ENCODE measurements at places on chromosomes 2 and 18.

GRCh38 chr2:174389542-174389941 is 6.0 kb upstream of the SCRN3 start:
- no peak overlapping the region for H3K27ac ChIP-seq
- DNase-seq = no peak
- no peaks in the 10 kb centered on the region for H3K27me3 ChIP-seq

DNA sequence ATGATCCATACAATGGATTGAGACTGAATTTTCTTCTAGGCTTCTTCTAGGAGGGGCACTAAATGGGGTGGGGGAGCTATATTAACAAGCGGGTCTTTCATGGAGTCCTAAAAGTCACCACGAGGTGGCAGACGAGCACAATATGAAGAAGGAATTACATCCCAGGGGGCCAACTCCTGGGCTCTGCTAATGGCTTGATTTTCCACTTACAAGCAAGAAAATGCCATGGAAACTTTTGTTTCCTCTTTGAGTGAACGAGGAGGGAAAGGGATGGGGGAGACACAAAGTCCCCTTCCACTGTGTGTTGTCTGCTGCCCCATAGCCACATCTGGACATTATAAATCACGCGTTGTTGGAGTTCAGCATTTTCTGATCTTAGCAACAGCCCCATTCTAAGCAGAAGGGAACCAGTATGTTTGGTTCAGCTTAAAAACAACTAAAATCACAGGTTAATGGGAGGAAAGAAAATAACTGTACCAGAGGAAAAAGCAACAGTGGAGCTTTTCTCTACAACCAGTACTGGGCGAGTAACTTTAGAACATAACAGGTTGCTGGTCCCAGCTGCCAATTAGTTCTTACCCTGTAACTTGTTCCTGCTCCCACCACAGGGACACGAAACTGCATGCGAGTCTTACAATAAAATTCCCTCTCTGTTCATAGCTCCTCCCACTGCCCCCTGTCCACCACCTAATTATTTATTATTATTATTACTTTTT is 285.0 kb upstream of the PARD3B start:
- no peak overlapping the region for H3K4me3 ChIP-seq
- H3K27me3 ChIP-seq = no peaks in the 10 kb centered on the region
- no peak overlapping the region for H3K27ac ChIP-seq
- no peaks in the 10 kb centered on the region for H3K4me1 ChIP-seq

DNA sequence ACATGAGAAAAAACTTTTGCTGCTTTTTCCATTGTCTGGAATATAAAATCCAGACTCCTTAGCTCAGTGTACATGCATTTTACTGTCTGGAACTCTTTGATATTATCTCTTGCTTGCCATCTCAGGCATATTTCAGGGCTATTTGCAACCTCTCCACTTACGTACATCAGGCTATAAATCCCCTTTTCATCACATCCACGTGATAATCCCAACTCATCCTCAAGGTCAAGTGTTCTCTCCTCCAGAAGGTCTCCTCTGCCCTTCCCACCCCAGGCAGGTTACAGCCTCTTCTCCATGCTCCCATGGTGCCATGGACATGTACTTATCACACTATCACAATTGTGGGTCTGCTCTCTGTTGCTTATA is 202.5 kb upstream of the RBMS1 start:
- no peaks in the 10 kb centered on the region for H3K27me3 ChIP-seq
- DNase-seq = no peak
- H3K36me3 ChIP-seq = no peaks in the 10 kb centered on the region

DNA sequence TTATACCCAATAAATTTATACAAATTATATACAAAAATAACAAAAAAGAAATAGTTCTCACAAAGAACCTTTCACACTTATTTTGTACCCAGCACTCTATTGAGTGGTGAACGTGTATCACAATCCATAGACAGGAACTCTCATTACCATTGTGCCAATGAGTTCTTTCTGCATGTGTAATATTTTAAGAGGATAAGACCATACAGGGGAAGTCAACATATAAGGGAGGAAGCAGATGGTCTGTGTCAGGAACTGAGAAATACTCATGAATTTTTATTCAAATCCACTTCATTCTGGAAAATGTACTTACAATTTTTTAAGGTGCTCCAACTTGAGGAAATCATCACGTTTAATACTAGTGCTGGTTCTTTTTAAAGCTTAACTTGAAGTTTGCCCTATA is 27.1 kb upstream of the ELOA2 start:
- H3K4me3 ChIP-seq = no peak overlapping the region
- no peak for DNase-seq
- H3K27ac ChIP-seq = no peak overlapping the region
- no peaks in the 10 kb centered on the region for H3K36me3 ChIP-seq

DNA sequence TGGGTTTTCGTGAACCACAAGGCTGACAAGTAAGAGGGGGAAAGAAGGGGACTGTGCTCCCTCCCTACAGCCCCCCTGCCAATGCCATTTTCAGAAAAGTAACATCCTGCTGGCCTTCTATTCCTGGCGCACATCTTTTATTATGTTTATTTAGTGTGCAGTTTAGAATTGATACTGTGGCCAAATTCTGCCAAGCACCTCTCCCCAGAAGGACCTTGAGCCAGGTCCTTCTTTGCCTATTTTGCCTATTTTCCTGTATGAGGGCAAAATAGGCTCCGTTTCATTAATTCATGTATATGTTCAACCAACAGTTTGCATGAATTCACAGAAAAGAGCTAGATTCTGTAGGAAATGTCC is 136.0 kb downstream of the MYO3B start:
- DNase-seq = no peak
- no peak overlapping the region for H3K27ac ChIP-seq
- no peaks in the 10 kb centered on the region for H3K4me1 ChIP-seq
- H3K36me3 ChIP-seq = no peaks in the 10 kb centered on the region

DNA sequence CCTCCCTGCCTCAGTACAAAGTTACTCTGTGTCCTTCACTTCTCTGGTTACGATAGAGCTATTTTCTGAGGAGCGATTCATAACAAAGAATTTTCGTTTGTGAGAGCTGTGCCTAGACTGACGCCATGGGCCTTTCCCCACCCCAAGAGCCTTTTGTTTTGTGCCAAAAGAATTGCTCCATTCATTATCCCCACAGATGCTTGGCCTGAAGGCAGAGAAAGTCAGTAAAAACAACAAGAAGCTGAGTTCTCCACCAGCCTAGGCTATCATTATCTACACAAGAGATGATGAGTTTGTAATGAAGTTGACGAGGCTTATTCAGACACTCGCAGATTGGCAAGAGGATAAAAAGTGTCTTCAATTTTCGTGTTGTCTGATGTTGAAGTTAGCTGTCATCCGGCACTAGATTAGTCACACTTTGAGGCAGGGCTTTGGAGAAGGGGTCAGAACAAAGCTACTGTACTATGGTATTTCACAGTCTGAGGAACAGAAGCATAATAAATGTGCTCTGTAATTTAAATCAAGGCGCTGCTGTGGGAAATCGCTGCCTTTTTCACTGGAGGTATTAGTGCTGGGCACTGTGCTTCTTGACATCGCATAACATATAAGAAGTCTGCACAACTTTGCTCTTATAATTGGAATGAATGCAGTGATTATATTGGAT is 278.4 kb upstream of the FIGN start:
- no peak overlapping the region for H3K4me3 ChIP-seq
- no peaks in the 10 kb centered on the region for H3K36me3 ChIP-seq
- H3K27me3 ChIP-seq = no peaks in the 10 kb centered on the region
- no peak overlapping the region for H3K27ac ChIP-seq

GRCh38 chr2:109018452-109018851 is 29.4 kb upstream of the EDAR start:
- H3K4me1 ChIP-seq = no peaks in the 10 kb centered on the region
- no peaks in the 10 kb centered on the region for H3K36me3 ChIP-seq
- no peak for DNase-seq

DNA sequence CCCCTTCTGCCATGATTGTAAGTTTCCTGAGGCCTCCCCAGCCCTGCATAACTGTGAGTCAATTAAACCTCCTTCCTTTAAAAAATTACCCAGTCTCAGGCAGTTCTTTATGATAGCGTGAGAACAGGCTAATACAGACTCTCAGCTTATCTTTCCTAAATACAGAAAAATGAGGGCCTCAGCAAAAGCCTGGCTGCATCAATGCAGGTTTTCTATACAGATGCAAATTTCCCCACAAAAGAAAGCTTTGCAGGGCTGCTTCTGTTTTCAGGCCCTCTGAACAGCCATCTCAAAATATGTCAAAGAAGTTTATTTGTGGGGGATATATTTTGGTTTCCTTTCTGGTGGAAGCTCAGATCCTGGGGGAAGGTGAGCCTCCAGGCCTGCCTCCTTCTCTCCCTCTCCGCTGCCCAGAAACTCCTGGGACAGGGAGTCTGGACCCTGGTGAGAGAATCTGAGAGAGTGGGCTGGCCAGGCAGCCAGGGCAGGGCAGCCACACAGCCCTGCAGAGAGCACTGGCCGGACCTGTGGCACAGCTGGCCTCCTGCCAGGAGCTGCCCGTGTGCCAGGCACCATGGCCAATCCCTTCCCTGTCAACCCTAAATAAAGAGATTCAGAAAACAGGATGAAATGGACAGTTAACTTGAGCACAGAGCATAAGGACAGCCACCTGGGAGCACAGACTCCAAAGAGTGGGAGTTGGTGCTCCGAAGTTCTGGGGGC is 21.6 kb upstream of the AGXT start:
- H3K27ac ChIP-seq = no peak overlapping the region
- DNase-seq = no peak
- no peaks in the 10 kb centered on the region for H3K27me3 ChIP-seq
- H3K36me3 ChIP-seq = no peaks in the 10 kb centered on the region

DNA sequence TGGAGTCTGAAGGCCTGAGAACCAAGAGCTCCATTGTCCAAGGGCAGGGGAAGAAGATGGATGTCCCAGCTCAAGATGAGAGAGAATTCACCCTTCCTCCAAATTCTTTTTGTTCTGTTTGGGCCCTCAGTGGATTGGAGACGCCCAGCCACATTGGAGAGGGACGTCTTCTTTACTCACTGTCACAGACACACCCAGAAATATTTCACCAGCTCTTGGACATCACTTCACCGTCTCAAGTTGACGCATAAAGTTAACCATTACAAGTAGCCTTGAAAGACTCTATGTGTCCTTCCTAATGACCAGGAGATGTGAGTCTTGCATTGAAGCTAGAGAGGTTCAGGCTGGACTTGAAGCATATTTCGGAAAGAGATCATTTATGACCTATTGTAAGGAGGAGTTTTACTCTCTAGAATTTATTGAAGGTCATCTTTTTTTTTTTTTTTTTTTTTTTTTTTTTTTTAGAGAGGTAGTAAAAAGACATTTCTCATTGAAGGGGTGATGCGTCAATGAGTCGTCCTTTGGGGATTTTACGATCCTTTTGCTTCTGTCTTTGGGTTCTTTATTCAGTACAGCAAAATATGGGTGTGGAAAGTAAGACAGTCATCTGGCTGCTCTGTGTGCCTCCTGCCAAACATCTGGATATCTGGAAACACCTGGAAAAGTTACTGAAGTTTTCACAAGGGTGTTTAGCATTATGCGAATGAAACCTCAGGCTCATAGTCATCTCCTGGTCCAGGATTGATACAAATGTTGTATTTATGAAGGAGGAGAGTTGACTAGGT is 118.1 kb downstream of the PRPF40A start:
- no peaks in the 10 kb centered on the region for H3K36me3 ChIP-seq
- H3K4me3 ChIP-seq = no peak overlapping the region
- no peak for DNase-seq
- H3K4me1 ChIP-seq = no peaks in the 10 kb centered on the region
- no peaks in the 10 kb centered on the region for H3K27me3 ChIP-seq

GRCh38 chr2:63712748-63713147 is 124.0 kb downstream of the MDH1 start:
- H3K4me1 ChIP-seq = no peaks in the 10 kb centered on the region
- no peaks in the 10 kb centered on the region for H3K36me3 ChIP-seq
- H3K27me3 ChIP-seq = no peaks in the 10 kb centered on the region
- no peak overlapping the region for H3K4me3 ChIP-seq

GRCh38 chr2:203225423-203226039 is 13.3 kb upstream of the CYP20A1 start:
- no peaks in the 10 kb centered on the region for H3K27me3 ChIP-seq
- DNase-seq = no peak
- no peaks in the 10 kb centered on the region for H3K4me1 ChIP-seq

GRCh38 chr18:63147973-63148372 is 171.6 kb downstream of the BCL2 start:
- no peak overlapping the region for H3K27ac ChIP-seq
- H3K4me3 ChIP-seq = no peak overlapping the region
- DNase-seq = no peak

GRCh38 chr2:219271021-219271420 is 8.1 kb upstream of the DNAJB2 start:
- no peaks in the 10 kb centered on the region for H3K4me1 ChIP-seq
- H3K27ac ChIP-seq = no peak overlapping the region
- no peaks in the 10 kb centered on the region for H3K36me3 ChIP-seq
- no peaks in the 10 kb centered on the region for H3K27me3 ChIP-seq

GRCh38 chr2:231810905-231811304 is 24.7 kb downstream of the COPS7B start:
- no peaks in the 10 kb centered on the region for H3K27me3 ChIP-seq
- DNase-seq = no peak
- H3K36me3 ChIP-seq = peaks cover 11% of the 10 kb centered on the region
- H3K4me1 ChIP-seq = no peaks in the 10 kb centered on the region
- H3K27ac ChIP-seq = no peak overlapping the region
- no peak overlapping the region for H3K4me3 ChIP-seq

GRCh38 chr18:79991494-79991893 is 3.1 kb upstream of the TXNL4A start:
- no peak overlapping the region for H3K27ac ChIP-seq
- H3K4me1 ChIP-seq = no peaks in the 10 kb centered on the region
- no peak for DNase-seq
- H3K4me3 ChIP-seq = no peak overlapping the region

DNA sequence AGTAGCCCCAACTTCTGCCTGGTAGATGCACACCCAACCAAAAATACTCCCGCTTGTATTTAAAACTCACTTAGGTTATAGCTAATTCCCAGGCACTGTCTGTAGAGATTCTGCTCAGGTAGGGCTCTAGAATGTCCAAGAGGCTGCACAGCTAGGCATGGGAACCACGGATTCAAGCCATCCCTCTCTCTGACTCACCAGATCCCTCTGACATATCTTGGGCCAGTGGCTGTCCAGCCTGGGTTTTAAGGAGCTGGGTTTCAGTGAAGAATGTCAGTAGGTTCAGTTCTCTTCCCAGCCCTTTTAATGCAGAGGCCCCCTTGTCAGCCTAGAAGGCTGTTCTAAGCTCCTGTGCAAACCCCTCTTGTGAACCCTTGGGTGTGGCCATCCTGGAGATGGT is 15.9 kb upstream of the IL1R1 start:
- H3K36me3 ChIP-seq = no peaks in the 10 kb centered on the region
- H3K27ac ChIP-seq = no peak overlapping the region
- no peak for DNase-seq
- H3K4me3 ChIP-seq = no peak overlapping the region

GRCh38 chr2:70104231-70105111 is 17.2 kb downstream of the PCBP1 start:
- H3K4me1 ChIP-seq = peaks cover 38% of the 10 kb centered on the region
- H3K27ac ChIP-seq = peak overlapping the region; percentile 97
- DNase-seq = no peak
- peak overlapping the region; percentile 53 for H3K4me3 ChIP-seq
- H3K36me3 ChIP-seq = no peaks in the 10 kb centered on the region

GRCh38 chr2:234451852-234452625 is 44.8 kb downstream of the ARL4C start:
- H3K4me3 ChIP-seq = no peak overlapping the region
- DNase-seq = no peak
- H3K27ac ChIP-seq = no peak overlapping the region
- H3K27me3 ChIP-seq = no peaks in the 10 kb centered on the region
